Right renal cortex interstitium (tissue), 3 donors: ENCODE measurements at places on chromosomes 1 and 21. TPM values are rescaled to one million over a fixed set of nuclear protein-coding genes. Genes with fewer than 3 reads are reported as not detected.

The CELA3B gene
- polyA plus RNA-seq, result not detected

The WNT3A gene
- 0.08 TPM for polyA plus RNA-seq

The HMCN1 gene
- 61.5 TPM for polyA plus RNA-seq

- no peak for DNase-seq
Measured at GRCh38 chr1:167913895-167914496, at the start of gene ADCY10. Gene ADCY10 (minus strand): TSS chr1:167914134. CDS start chr1:167905140, 8,994 bp downstream.

GRCh38 chr21:39852021-39852721, 15.1 kb upstream of the PCP4 start:
- no peak for DNase-seq

DNA sequence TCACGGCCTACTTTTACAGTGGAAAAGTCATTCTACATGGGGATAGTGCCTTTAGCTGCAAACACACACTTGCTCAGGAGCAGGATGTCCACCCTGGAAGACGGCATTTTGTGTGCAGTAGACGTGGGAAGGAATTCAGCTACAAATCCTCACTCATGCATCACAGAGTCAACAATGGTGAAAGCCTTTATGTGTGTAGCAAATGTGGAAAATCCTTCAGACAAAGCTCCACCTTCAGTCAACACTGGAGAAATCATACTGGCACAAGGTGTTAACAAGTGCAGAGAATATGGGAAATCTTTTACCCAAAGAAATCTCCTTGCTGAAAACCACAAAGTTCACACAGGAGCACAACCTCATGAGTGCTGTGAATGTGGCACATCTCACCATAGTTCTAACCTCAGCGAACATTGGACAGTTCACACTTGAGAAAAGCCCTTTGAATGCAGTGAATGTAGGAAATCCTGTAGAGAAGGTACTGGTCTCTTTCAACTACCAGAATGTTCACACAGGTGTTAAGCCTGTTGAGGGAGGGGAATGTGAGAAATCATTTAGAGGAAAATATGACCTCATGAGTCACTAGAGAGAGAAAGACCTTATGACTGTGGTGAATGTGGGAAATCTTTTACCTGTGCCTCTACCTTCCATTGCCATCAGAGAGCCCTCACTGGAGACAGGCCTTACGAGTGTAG, 101.8 kb downstream of the PTGS2 start:
- DNase-seq, result no peak

- no peak for DNase-seq
Measured at GRCh38 chr21:32198384-32198783, 80.5 kb downstream of the MIS18A start.
